Dorsolateral prefrontal cortex (tissue), 122 donors: ENCODE measurements at places on chromosomes 13 and 19. TPM values are rescaled to one million over a fixed set of nuclear protein-coding genes. Genes with fewer than 3 reads are reported as not detected.

EDNRB gene
- 41.1 TPM for total RNA-seq

PEAK3 gene
- total RNA-seq = 0.66 TPM

CCDC169 gene
- total RNA-seq = 3.5 TPM

LGALS7 gene
- not detected for total RNA-seq

DNA sequence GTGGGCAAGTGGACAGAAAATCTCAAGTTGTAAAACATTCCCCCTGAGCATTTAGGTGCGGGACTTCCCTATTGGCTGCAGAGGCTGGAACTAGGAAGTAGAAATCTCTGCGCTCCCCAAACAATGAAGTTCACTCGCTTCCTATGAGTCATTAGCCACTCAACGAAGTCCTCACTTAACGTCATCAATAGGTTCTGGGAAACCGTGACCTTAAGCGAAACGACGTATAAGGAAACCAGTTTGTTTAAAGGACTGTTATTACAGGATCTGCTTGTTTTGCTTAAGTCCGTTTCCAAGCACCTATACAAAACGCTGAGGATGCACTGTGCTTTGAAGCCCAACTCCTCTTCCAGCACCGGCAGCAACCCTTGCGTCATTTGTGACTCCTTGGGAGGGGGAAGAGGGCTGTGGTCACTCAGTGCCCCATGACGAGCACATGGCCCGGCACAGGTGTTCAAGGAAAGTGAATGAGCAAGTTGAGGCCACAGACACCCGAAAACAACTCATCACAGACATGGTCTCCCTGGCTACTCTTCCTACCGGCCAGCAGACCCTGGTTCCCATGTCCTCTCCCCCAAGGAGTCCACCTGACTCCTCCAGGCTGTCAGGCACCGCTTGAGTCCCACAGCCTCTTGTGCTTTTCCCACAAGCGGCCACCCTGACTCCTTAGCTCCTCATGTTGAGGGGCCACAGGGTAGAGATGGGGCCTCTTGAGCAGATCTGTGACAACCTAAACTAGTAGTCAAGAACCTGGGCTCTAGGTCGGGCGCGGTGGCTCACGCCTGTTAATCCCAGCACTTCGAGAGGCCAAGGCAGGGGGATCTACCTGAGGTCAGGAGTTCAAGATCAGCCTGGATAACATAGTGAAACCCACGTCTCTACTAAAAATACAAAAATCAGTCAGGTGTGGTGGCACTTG, 4.8 kb downstream of the RPS16 start:
- no peak for DNase-seq

GRCh38 chr13:28406733-28407266, 88.1 kb downstream of the FLT1 start:
- no peak for DNase-seq

DNA sequence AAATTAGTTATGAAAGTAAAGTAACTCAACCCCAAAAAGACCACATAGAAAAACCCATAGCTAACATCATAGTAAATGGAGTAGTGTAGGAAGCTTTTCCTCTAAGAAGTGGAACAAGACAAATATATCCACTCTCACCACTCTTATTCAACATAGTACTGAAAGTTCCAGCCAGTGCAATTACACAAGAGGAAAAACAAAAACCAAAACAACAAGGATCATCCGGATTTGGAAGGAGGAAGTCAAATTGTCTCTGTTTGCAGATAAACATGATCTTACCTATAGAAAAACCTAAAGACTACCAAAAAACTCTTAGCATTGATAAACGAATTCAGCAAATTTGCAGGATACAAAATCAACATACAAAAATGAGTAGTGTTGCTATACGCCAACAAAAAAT, 8.5 kb upstream of the SIGLEC8 start:
- DNase-seq = no peak

- DNase-seq = no peak
Measured at GRCh38 chr19:39502640-39503417, 4.1 kb downstream of the DLL3 start.

- no peak for DNase-seq
Measured at GRCh38 chr19:21092109-21092508, 10.1 kb downstream of the ZNF714 start.

GRCh38 chr19:32316034-32316433, 29.4 kb upstream of the ZNF507 start:
- DNase-seq = no peak

GRCh38 chr13:80437231-80437630, 96.3 kb upstream of the SPRY2 start:
- DNase-seq = no peak

DNA sequence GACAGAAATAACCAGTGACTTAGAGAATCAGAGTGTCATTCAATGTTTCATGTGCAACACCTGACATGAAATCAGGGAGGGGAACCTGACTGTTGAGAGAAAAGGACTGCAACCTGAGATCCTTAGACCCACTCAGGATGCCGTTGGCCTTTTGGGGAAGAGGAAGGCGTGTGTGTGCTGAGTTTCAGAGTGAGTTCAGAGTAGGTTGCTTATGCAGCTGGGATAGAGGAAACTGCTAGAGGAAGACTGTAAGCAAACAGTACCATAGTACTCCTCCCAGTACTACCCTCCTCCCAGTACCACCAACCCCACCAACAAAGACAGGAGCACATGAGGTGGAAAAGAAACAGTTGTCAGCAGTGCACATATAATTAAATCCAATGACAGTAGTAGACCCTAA, 63.7 kb downstream of the KL start:
- no peak for DNase-seq

- DNase-seq = no peak
Measured at GRCh38 chr13:102905905-102906771, 60.3 kb downstream of the ERCC5 start.

GRCh38 chr13:112097770-112098169, 30.8 kb downstream of the SOX1 start:
- no peak for DNase-seq

GRCh38 chr19:17922138-17922537, 10.7 kb upstream of the CCDC124 start:
- no peak for DNase-seq

DNA sequence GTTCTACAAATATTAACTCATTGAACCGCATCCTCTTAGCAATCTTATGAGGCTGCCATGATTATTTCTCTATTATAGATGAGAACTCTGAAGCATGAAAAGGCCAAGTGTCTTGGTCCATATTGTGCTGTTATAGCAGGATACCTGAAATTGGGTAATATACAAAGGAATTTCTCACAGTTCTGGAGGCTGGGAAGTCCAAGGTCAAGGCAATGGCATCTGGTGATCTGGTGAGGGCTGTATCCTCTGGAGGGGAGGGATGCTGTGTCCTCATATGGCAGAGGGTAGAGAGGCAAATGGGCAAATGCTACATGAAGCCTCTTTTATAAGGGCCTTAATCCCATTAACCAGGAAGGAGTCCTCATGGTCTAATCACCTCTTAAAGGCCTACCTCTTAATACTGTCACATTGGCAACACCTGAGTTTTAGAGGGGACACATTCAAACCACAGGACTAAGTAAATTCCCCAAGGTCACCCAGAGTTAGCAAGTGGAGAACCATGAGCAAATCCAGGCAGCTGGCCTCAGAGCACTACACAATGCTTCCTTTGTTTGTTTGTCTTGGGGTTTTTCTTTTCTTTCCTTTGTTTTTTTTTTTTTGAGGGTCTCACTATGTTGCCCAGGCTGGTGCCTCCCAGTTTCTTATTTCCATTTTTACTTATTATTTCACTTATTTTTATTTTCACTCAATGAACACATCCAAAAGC, 55.9 kb upstream of the LATS2 start:
- DNase-seq = no peak

- no peak for DNase-seq
Measured at GRCh38 chr19:58355908-58356765, 2.8 kb upstream of the A1BG start.

- no peak for DNase-seq
Measured at GRCh38 chr19:11005521-11005920, 44.7 kb downstream of the SMARCA4 start.

GRCh38 chr13:72953391-72953965, 105.3 kb upstream of the KLF5 start:
- no peak for DNase-seq
